NAMALWA (cell line): ENCODE measurements at places on chromosomes 16 and 17.

DNA sequence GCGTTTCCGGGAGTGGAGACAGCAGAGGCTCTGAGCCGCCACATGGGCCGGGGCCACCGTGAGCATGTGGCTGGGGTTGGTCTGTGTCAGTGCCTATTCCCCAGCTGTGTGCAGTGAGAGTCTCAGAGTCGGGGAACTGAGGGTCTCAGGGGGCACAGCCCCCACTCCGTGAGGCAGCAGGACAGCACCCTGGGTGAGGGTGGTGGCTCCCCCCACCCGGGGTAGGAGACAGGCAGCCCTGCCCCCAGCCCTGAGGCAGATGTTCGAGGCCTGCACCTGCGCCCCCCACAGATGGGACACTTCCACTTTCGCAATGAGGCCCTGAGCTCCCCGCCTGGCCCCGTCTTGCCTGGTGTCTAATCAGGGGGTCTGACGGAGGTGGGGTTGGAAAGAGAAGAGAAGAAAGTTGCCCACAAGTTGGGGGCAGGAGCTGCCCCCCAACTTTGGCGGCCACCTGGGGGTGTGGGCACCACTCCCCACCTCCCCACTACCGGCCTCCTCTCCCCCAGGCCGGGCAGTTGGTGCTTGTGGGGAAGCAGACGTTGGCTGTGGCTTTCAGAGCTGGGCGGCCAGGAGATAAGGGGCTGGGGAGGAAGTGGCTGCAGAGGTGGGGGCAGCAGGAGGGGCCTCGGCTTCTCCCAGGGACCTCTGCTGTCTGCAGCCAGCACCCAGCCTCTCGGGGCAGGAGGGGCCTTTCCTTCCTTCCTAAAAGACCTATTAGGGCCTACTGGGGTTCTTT, 1.8 kb upstream of the CBFA2T3 start:
- DNase-seq: peak; percentile 97

GRCh38 chr16:79623062-79623461, 22.5 kb upstream of the MAF start:
- no peak for DNase-seq

DNA sequence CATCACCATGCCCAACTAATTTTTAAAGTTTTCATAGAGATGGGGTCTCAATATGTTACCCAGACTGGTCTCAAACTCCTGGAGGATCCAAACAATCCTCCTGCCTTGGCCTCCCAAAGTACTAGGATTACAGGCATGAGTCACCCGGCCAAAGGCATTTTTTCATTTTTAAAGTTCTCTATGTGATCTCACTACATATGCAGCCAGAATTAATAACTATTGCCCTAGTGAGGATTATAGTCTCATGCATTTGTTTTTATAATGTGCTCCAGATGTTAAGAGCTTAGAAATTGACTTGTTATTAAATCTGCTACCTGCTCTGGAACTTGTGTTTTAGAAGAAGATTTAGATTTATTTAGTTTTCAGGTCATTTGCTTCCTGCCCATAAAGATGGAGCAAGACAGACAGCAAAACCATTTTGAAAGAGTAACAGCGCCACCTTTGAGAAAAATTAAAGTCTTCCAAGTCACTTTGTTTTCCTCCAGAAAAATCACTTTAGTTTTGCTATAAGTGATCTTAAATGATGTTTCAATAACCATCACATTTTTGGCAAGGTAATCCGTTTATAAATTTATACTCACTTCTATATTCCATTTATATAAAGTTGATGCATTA, 79.5 kb downstream of the CA4 start:
- DNase-seq: peak; percentile 35

DNA sequence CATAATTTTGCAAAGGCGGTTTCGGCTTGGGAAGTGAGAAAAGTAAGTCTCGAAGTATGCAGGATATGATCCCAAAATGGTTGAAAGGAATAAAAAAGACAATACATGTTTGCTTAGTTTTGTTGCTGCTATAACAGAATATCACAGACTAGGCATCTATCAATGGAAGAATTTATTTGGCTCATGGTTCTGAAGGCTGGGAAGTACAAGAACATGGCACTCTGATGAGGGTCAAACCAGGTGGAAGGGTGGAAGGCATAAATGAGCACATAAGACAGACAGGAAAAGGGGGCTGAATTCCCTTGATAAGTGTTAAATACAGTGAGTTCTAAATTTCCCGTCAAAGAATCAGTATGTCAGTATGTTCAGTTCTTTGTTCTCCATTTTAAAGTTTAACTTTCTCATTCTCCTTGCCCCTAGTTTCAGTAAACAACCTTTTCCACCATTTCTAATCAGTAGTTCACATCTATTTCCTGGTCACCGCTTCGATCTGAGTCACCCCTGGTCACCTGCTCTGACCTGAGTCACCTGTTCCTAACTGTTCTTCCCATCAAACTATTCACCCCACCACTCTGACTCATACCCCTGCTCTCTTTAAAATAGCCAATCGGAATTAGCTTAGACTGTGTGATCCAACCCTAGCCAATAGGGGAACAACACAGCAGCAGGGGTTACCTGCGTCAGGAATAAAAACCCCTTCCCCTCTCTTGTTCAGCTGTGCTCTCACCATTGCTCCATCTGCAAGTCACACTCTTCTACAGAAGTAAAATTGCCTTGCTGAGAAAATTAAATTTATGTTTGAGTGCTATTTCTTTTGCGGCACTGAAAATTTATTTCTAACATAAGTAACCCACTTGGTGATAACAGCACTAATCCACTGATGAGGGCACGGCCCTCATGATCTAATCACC, 240.8 kb downstream of the STX8 start:
- no peak for DNase-seq

DNA sequence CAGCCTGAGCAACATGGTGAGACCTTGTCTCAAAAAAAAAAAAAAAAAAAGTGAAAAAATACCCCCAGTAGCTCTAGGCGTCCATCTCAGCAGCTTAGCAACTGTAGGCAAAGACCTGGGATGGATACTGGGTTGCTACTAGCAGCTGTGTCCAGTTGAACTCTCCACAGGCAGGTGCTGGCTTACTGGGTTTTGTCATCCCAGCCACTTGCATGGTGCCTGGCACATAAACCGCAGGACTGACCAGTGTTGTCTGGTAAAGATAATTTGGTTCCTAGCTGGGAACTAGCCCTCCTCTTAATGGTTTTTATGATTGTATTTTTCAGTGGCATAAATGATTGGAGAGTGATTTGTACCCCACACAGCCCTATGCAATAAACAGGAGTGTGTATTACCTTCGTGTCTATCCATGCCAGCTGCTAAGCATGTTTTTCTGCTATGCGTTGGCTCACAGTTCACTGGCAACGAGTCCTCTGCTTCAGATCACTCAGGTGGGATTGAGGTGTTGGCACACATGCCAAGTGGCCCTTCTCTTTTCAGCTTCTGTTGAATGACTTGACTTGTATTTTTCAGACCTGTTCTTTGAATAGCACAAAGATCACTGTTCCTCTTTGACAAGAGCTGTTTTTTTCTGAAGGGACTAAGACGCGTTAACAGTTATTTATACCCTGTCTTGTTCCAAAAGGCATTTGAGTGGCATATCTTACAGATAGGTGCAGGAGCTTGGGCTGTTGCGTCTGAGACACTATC, 352.9 kb downstream of the SNX29 start:
- peak; percentile 70 for DNase-seq

DNA sequence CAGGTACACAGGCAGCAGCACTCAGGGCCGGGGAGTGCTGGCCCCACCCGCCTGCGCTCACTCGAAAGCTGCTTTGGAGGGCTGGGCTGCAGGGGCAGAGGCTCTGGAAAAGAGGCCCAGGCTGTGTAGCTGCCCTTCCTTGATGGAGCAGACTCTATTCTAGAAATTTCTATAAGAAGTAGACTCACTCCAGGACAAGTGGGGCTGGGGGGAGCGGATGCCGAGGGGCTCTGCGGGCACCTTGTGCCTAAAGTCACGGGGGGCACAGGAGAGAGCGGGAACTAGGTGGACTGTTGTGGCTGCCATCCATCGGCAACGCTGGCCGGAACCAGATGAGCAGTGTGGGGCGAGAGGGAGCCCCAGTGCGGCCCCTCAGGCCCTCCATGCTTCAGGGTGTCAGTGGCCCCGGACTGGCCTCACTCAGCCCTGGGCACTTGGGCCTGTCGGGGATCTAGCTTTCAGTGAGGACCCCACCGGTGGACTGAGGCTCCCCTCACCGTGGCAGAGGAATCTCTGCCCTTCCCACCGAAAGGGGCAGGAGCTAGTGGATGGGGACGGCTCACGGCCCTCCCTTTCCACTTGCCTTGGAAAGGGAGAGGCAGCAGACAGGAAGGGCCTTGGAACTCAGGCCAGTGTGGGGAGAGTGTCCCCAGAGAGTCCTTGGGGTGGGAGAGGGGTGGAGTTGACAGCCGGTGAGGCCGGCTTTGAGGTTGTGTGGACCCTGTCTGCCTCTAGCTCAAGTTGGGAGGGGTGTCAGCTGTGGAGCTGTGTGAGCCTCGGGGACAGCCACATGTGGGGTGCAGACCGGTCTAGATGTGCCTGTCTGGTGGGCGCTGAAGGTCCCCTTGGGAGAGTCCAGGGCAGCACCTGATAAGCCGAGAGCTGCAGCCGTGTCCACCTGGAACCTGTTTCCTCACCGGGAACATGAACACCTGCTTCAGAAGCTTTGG, 16.6 kb downstream of the ENDOV start:
- DNase-seq: no peak

- no peak for DNase-seq
Observed at GRCh38 chr17:32575852-32576251, 89.1 kb downstream of the CDK5R1 start.

GRCh38 chr17:73141411-73141810, 23.4 kb upstream of the SSTR2 start:
- no peak for DNase-seq

- no peak for DNase-seq
Observed at GRCh38 chr16:9633844-9634243, 542.4 kb downstream of the HAPSTR1 start.

GRCh38 chr17:79982986-79983385, 52.7 kb downstream of the TBC1D16 start:
- DNase-seq: no peak

- DNase-seq: no peak
Observed at GRCh38 chr17:79803421-79803996, 6.6 kb upstream of the CBX8 start.

- DNase-seq: peak; percentile 12
Observed at GRCh38 chr16:10813099-10813455, 5.5 kb downstream of the TVP23A start.

DNA sequence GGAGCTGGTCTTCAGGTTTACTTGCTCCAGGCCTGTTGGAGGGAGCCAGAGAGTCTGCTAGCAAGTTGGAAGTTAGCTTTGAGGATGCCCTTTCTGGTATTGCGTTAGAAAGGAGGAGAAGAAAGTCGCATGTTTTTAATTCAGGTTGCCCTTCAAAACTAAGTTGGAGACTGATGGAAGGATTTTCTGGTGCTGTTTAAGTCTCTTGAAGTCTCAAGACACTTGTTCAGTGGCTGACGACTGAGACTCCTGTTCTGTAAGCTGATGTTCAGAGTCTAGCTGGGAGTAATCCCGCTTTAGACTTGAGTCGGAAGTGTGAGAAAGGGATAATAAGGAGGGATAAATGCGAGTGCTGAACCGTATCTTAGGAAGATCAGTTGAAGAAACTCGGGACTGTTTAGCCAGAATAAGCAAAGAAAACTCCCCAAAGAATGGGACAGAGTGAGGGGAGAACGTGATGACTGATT, 740 bp downstream of the AATF start:
- no peak for DNase-seq

DNA sequence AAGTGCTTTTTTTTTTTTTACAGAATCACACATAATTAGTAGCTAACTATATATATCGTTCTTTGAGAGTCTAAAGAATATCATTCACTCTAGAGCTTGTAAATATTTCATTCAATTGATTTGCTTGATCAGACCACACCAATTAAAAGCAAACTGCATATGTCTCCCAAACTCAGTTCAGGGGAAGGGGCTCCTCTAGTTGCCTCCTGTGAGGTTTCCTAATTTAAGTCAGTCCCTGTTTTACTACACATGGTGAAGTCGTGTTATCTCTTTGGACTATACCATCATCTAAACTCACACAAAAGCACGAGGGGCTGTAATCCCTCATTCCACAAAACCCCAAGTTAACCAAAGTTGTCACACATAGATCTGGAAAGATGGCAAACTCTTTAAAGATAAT, 11.7 kb downstream of the NACA2 start:
- no peak for DNase-seq

- peak; percentile 68 for DNase-seq
Observed at GRCh38 chr17:79923974-79924638, 84.9 kb upstream of the CBX4 start.

- no peak for DNase-seq
Observed at GRCh38 chr17:82536512-82537201, 17.1 kb downstream of the FOXK2 start.

DNA sequence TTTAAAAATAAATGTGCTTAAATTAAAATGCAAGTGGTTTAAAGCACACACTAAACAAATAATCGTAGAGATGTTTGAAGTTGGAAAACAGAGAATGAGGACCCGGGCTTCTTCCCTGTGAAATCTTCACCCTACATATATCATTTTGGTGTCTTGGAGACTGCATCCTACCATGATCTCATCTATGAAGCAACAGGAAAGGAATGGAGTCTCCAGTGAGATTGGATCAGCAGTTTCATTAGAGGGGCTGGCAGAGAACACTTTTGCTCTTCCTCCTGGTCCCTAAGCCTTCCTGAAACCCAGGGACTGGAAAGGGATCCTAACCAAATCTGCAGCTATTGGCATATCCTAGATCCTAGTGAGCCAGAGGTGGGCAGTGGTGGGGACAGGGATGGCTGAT, 85.0 kb downstream of the GRIN2A start:
- no peak for DNase-seq

- DNase-seq: no peak
Observed at GRCh38 chr16:15857724-15858560, 1.1 kb upstream of the MYH11 start.

GRCh38 chr17:44959821-44960531, 8.1 kb downstream of the C1QL1 start:
- DNase-seq: no peak

- no peak for DNase-seq
Observed at GRCh38 chr16:31421587-31421986, 6.6 kb downstream of the COX6A2 start.

DNA sequence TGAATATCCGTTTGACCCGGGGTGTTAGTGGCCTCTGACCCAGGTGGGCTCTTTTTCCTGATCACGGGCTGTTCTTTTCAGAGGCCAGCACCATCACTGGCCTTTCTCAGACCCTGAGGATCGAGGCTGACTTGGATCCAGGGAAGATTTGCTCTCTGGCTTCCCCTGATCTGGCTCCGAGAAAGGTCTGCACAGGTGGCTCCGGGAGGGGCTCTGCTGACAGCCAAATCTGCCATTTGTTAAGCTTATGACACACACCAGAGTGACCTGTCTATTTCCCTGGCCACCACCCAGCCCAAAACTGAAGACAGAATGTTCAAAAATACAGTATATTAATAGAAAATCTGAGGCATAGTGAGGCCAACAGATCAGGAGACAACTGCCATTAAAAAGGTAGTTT, 221.8 kb upstream of the TNRC6C start:
- no peak for DNase-seq
